ENCODE measurements at places on chromosomes 6 and 20.
A peak's percentile ranks its signal among the peaks of the same experiment; 100 is the strongest.

GRCh38 chr6:45191414-45191813 is 136.7 kb upstream of the RUNX2 start:
- no peak for DNase-seq

DNA sequence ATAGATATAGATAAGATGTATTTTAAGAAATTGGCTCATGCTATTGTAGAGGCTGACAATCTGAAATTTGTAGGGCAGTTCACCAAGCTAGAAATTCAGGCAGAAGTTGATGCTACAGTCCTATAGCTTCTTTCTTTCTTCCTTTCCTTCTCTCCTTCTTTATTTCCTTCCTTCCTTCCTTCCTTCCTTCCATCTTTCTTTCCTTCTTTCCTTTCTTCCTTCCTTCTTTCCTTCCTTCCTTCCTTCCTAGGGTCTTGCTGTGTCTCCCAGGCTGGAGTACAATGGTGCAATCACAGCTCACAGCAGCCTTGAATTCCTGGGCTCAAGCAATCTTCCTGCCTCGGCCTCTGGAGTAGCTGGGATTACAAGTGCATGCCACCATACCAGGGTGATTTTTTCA is 55.3 kb downstream of the TFAP2A start:
- DNase-seq, result no peak

- no peak for DNase-seq
Observed at GRCh38 chr6:4008324-4009047, 70.5 kb downstream of the FAM217A start.

DNA sequence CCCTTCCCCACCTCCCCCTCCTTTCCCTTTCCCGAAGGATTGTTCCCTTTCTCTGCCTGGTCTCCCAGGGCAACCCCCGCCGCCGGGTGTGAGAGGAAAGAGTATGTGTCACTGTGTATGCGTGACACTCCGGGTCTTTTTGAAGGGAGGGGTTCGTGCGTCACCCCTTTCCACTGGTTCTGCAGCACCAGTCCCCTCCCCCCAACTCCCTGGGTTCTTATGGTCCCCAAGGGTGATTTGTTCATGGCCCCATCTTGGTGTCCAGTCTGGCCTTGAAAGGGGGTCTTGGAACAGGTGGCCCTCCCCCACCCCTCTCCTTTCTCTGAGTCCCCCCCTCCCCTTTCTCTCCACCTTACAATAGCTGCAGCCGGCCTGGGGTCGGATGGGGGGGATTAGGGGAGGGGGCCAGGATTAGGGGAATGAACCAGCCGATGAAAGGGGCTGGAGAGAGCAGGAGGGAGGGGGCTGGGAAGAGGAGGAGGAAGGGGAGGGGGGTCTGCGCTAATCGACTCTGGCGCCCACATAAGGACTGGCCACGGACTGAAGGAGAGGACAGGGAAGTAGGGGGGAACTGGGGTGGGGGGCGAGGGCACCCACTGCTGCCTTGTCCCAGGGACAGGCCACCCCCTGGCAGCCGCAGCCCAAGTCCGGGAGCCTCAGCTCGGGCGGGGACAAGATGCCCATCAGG is 1.3 kb upstream of the RING1 start:
- DNase-seq, result no peak

- no peak for DNase-seq
Observed at GRCh38 chr6:31586599-31587281, 663 bp downstream of the LST1 start.

DNA sequence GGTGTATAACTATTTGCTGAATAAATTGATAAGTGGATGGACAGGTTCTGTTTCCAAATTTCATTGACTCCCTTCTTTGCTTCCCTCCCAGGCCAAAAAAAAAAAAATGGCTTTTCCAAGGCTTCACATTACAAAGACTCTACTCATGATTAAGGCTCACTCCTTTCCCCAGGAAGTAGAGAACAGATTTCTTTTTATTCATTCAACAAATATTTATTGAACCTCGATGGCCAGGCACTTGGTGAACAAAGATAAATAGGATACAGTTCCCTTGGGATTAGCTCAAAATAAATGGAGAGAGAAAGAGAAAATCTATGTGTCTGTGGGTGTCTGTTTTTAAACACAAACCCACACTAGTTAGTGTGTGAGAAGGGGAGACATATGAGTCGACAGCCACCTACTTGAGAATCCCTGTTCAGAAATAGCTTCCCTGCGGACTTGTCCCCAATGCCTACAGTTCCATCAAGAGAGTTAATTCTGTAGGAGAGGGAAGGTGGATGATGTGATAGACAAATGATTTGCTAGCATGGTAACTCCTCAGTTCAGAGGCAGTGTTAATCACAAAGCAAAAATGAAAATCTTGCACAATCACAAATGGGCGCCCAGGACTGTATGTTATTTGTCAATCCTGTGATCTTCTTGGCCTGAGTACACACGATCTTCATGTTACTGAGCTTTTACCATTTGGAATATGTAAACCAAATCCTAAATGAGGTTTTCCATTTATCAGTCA is 20.3 kb downstream of the TRAF3IP2 start:
- DNase-seq, result no peak

DNA sequence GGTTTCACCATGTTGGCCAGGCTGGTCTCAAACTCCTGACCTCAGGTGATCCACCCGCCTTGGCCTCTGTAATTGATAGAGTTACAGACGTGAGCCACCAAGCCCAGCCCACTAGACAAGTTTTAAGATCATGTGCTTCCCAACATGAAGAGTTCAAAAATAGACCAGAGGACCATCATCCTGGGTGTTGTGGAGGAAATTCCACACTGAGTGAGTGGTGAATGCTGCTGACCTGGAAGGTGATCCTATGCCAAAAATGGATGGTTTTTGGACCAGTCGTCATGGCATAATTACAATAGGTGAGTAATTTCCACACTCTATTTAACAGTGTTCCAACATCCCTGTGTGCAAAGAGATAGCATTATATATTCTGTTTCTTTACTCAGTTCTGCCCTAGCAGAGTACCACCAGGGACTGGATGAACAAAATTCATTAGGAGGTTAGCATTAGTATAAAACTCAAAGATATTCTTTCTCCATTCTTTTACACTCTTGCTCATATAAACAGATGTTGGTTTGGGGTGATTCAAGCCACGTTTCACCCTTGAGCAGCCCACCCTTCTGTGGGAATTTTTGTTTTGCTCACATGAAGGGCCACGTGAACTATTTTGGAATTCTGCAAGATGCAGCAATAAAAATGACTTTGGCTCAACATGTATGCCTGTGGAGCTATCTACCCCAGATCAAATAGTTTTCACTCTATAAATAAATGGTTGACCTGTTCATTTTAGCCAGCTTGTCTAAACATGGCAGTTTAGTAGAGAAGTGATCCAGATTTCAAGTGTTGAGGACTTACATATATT is 206.2 kb upstream of the TCF21 start:
- DNase-seq, result no peak

DNA sequence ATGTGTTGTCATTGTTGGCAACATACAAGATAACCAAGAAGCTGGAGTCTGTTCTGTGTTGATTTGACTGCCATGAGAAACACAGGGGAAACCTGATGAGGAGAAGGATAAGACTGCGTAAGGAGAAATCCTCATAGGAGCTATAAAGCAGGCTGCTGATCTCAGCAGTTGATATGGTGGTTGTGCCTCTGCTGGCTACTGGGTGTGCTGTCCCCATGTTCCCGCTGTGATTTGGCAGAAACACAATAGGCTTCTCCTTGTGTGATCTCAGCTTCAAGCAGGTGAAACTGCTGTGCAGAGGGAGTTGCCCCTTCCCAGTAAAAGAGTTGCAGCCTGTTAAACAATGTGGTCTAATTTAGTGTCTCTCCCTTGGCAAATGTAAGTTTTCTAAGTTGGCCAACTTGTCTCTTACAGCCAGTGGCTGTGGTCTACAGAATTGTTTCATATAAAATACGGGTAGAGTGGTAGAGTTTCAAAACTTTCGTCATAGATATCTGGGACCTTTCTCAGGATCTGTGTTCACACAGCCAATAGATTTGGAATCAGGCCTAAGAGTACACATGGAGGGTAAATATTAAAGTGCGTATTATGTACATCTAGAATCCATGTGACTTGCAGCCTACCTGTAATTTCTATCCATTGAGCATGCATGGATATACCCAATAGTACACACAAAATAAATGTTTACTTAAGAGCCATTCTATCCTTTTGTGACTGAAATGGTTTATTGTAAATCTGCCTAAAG is 78.4 kb downstream of the RNF144B start:
- DNase-seq, result no peak

GRCh38 chr6:56040889-56041301 is 165.5 kb upstream of the BMP5 start:
- DNase-seq, result no peak

GRCh38 chr6:158220786-158221442 is 52.8 kb downstream of the GTF2H5 start:
- no peak for DNase-seq

GRCh38 chr20:53974785-53975555 is 95.4 kb downstream of the BCAS1 start:
- DNase-seq, result no peak

- peak; percentile 80 for DNase-seq
Observed at GRCh38 chr6:144131248-144131709, 19.0 kb upstream of the STX11 start.

- DNase-seq, result no peak
Observed at GRCh38 chr20:47143657-47144056, 212.8 kb downstream of the ZMYND8 start.

GRCh38 chr6:139436200-139436956 is 61.9 kb upstream of the CITED2 start:
- no peak for DNase-seq

GRCh38 chr6:136467186-136467585 is 83.0 kb downstream of the MAP7 start:
- DNase-seq, result no peak

- DNase-seq, result no peak
Observed at GRCh38 chr6:149223120-149223903, 94.2 kb upstream of the TAB2 start.

DNA sequence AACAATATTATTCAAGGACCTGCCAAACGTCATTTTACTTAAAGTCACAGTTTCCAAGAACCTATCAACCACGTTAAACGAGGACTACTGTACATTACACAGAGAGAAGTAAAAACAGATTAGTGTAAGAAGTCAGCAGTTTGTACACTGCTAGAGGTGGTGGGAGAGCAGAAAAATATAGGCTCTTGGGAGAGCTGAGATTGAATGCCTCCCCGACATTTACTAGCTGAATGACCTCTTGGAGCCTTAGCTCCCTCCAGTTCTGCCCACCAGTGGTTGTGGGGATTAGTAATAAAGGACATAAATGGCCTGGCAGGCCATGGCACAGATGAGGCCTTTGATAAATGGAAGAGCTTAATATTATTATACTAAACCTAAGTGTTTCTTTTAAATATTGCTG is 161.4 kb downstream of the UBE3D start:
- DNase-seq, result no peak

DNA sequence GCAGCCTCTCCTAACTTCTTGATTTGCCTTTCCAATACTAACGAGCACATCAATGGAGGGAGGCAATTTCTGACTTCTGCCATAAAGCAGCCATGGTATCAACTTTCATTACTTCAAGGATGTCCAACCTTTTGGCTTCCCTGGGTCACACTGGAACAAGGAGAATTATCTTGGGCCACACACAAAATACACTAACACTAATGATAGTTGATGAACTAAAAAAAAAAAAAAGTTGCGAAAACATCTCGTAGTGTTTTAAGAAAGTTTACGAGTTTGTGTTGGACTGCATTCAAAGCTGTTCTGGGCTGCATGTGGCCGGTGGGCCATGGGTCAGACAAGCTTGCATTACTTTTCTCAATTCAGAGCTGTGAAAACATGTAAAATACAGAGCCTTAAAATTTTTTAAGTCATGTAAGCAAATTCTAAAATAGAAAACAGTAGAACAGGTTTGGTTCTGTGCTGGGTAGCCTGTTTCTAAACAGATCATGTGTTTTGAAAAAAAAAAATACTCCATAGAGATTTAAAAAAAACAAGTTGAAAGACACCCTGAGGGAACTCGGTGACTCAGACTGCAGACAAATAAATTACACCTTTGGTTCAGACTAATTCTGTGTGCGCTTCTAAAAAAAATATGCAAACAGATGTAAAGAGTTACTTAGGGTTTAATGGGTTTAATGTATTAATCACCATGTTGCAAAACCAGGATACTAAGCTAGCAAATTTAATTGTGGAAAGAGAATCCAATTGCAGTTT is 43.6 kb upstream of the SLC22A23 start:
- no peak for DNase-seq

- DNase-seq, result no peak
Observed at GRCh38 chr6:155147958-155148663, 115.7 kb upstream of the CLDN20 start.

DNA sequence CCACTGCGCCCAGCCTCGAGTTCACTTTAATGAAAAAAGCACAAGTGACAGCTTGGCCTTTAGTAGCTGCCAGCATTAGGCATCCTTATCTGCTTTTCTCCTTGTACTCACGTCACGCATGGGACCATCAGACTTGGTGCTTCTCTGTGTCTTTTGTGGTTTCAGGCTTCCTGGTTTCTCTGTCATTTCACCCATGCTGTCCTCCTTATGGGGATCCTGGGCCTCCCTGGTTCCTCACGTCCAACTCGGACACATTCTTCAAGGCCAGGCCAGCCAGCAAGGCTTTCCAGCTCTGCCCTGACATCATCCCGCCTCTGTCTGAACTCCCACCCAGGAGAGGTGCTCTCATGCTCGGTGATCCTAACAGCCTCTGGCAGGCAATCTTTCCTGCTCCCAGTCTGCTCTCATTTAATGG is 83.2 kb downstream of the TIAM2 start:
- no peak for DNase-seq
